ENCODE measurements at places on chromosomes 2 and 18. TPM values are rescaled to one million over a fixed set of nuclear protein-coding genes. Genes with fewer than 3 reads are reported as not detected.

DNA sequence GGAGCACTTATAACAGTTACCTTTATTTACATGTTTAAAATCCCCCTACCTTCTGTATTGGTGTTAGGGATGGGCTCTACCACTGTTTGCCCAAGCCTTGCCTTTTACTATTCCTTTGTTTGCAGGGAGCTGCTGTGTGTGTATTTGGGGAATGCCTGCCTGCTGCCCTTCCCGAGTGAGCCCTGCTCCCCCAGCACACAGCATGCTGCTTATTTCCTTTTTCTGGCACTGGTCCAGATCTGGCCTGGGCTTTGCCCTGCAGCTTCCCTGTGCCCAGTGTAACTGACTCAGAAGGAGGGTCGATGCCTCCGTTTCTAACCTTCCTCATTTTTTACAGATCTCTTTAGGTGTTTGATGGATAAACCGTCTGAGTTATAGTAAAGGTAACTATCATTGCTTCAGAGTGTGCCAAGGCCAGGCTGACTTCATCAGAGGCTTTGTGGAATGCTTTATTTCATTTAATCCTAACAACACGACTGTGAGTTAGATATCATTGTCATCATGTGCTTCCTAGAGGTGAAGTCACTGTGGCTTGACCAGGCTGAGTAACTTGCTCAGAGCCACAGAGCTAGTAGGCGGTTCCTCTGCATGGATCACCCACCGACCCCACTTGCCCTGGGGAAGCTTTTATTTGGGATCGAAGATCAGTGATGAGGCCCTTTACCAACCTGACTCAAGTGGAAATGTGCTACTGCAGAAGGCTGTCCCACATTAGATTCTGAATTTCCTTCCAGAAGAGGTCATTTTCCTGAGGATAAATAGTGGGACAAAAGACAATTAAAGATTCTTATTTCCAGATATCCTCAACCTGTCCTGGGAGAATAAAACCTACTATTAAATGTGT is 238.8 kb downstream of the ZNF407 start:
- no peak overlapping the region for H3K4me3 ChIP-seq
- no peak overlapping the region for H3K27ac ChIP-seq
- no peaks in the 10 kb centered on the region for H3K27me3 ChIP-seq
- no peaks in the 10 kb centered on the region for H3K36me3 ChIP-seq

DNA sequence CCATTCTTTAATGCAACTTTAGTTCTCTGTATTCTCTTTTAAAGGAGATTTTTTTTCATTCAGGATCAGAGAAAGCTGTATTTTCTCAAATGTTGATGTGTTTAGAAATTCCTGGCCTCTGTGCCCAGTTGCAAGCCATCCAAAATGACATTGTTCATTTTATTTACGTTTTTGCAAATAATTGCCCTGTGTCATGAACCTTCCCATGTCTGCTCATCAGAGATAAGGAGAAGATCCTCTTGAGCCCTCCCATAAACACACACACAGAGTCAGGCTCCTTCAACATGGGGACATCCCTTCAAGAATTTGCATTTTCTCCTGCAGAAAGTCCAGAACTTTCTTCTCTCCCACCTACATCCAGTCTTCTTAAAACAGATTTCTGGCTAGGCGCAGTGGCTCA is 258.8 kb downstream of the GBX2 start:
- no peak overlapping the region for H3K4me3 ChIP-seq
- no peaks in the 10 kb centered on the region for H3K27me3 ChIP-seq
- peak; percentile 40 for DNase-seq

Gene STPG4
- 0.28 TPM for total RNA-seq

Gene KLHL41
- 1.6 TPM for total RNA-seq

Gene RPRM
- total RNA-seq = 1.5 TPM

Measured in lung (tissue), 17 donors.